ENCODE measurements at places on chromosomes 3 and 15.

- DNase-seq: no peak
These were observed 19.3 kb downstream of the PDIA5 start for GRCh38 chr3:123085932-123086627.

GRCh38 chr3:115341208-115341607 lies 194.1 kb upstream of the ZBTB20 start:
- DNase-seq: no peak

- no peak for DNase-seq
These were observed 6.7 kb upstream of the CCR1 start for GRCh38 chr3:46214751-46215352.

GRCh38 chr3:61657689-61658088 lies 96.3 kb downstream of the PTPRG start:
- no peak for DNase-seq

DNA sequence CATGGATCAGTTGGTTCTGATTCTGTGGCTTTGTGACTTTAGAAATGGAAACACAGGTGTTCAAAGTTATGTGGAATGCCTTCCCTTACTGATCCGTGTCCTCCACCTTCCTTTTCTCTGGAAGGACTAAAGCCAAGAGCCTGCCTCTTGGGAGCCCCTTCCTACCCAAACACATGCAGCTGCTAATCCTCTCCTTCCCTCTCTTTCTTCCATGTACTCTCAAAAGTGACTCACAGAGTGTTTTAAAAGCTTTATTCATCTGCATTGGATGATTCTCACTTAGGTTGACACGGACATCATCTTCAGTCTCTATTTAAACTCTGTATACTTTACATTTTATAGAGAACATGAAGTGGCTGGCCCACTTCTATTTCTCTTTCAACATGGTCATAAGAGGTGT lies 856.5 kb upstream of the ARPP21 start:
- no peak for DNase-seq

GRCh38 chr15:88613074-88613944 lies 7.8 kb upstream of the AEN start:
- DNase-seq: peak; percentile 20

Data from GM13976 (cell line).